ENCODE measurements at places on chromosomes 7 and 10.

DNA sequence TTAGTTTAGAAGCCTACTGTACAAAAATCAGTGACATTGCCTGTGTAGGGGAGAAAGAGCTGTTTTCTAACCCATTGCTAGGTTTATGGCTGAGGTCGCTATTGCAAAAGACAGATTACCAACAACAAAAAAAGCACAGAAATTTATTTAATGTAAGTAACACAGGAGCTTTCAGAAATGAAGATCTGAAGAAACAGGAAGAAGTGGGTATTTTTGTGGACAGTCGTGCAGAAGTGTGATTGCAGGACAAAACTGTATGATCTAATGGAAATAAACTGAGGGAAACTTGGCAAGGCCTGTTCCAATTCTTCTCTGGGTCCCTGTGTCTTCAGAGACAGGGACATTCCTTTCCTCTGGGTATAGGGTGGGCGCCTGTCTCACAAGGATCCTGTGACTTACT lies 87.4 kb downstream of the APBB1IP start:
- DNase-seq: no peak

DNA sequence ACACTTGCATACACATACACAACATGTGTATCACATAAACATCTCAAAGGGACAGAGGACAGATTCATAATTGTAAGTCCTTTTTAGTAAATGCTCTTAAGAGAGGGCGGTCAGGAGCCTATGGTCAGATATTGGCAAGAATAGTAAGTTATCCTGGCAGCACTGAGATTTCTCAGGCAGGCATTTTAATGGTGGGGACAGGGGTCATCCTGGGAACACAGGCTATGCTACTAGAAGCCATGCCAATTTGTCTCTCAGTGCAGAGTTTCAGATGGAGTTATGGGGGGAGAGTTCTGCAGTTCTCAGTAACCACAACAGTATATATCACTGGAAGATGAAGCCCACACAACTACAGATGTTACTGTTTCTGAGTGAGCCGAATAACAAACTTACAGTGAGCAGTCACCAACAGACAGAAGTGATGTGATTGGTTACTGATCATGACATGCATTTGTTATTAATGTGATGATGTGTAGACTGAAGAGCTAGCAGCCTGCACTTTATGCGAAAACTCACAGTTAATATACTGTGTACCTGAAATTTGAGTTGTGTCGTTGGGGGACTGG lies 16.4 kb downstream of the ZNF487 start:
- no peak for DNase-seq

DNA sequence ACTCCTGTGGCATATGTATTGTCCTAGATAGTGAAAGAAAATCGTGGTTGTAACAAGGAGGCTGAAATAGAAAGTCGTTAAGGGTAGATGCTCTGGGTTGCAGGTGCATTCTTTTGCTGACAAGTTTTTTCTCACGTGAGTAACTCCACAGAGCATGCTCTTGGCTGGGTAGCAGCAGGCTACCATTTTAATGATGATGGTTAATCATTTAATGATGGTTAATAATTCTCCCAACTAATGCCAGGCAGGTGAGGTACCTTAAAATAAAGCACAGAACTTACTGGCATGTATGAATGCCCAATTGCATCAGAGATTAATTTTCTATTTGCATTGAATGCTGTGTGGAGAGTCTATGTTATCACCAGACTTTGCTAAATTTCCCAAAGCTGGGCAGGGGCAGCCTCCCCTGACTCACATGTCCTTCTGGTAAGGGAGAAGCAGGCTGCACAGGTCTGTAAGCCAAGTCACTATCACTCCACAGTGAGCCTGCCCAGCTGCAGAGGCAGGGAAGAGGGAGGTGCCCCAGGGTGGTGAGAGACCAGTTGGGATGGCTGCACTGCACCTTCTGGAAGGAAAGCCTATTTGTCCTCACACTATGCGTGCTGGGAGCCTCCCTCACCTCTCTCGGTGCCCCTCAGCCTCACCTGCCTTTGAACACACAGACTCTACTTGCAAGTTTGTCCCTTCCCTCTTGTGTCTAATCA lies 287.0 kb upstream of the IGFBP3 start:
- no peak for DNase-seq

DNA sequence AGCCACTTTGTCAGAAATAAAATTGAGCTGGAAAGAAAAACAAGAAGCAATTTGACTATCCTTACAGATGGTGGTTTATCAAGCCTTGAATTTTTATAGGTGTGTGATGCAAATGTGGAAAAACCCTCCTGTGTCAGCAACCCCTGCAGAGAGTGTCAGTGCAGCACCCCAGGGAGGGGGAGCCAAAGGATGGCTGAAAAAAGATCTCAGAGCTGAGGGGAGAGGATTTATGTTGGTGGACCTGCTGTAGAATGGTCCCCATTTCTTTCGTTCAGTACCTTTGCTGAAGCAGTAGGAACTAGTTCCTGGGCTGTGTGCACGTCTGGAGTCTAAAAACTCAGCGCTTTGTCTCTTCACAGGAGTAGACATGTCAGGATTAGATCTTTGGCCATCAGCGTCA lies 239.0 kb downstream of the PHTF2 start:
- no peak for DNase-seq

DNA sequence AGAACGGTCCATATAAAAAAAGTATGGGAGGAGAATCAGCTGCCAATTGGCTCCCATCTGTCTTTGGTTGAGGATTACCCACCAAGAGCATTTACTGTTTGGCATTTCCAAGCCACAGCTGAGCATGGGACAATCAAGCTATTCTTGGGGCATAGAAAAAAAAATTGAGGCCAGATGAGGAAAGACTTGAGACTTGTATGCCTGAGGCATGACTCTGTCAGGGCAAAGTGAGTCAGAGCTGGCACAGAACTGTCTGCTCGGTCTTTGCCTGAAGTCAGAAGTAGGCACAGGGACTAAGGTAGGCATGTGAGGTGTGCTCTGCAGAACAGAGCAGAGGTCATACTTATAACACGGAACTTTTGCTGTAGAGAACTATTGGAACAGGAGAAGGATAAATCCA lies 126.5 kb upstream of the CHRM2 start:
- no peak for DNase-seq

- no peak for DNase-seq
These were observed 30.0 kb upstream of the PARD3 start for GRCh38 chr10:34845070-34845469.

DNA sequence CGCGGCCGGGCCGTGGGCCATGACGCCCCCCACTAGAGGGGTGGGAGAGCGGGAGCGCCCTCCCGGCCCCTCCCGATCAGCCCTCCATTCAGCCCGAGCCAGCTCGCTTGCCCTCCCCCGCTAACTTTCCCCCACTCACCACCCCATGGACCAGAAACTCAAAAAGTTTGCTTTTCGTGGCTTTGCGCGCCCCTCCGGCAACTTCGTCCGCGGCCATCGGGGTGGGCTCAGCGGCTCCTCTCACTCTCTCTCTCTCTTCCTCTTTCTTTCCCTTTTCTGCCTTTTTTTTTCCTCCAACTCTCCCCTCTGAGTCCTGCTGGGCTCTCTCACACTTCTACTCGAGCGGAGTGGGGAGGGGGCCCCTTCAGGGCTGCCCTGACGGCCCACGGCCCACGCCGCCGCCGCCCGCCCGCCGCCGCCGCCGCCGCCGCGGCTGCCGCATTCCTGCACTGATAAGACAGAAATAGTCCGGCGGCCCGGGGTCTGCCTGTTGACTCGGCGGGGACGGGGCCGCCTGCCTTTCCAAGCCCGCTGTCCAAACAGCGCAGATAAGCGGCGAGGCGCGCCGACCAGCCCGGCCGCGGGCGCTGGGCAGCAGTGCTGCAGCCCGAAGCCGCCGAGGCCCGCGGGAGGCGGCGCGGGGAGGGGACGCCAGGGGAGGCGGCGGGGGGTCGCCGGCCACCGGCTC lies at the start of gene SMARCD3:
TSS of gene SMARCD3 (minus strand) at position 349 of the 688 bp plus-strand sequence. CDS start at position 217, 132 bp downstream.
- peak; percentile 48 for DNase-seq

DNA sequence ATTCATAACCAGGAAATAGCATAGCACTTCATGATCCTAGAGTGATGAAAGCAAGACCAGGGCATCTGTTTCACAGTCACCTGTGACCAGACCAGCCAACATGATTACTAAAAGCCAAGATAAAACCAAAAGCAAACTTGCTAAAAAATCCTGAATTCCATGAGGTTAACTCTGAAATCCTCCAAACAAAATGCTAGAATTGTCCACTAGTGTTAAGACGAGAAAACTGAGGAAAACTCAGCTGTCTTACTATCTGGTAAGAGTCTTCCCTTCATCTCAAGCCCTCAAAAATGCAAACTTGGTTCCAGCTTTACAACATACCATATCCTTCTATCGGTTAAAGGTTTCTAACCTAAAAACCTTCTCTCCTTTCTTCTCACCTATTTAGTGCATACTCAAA lies 1.3 kb upstream of the NPM3 start:
- no peak for DNase-seq

DNA sequence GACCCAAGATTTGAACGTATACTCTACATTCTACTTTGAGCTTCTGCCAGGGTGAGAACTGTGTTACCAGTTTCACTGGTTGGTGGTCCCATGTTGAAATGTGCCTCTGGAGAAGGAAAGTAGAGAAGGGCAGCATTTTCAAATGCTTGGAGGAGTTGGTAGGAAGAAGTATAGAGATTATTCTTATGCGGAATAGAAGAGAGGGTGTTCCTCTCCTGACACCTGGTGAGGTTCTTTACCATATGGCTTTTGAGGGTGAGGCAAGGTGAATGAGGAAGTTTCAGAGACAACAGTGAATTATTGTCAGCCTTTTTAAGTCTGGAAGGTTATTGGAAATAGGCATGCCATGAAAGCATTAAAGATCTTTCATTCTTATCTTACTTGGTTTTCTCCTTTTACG lies 34.3 kb downstream of the R3HCC1L start:
- DNase-seq: no peak

GRCh38 chr7:106756884-106757283 lies 95.9 kb upstream of the CCDC71L start:
- DNase-seq: no peak

DNA sequence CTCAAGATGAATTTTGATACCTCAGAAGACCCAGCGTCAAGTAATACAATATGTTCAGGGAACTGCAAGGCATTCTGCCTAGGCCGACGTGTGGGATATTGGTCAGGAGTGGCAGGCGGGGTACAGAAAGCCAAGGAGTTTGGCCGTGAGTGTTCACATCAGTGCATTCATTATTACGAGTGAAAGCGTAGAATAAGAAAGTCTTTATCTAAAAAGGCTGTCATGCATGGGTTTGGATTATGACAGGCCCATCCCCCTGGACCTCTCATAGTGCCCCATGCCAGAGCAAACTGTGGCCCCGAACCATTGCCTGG lies 7.5 kb downstream of the AIMP2 start:
- no peak for DNase-seq

GRCh38 chr10:76883596-76883995 lies 754.0 kb downstream of the KCNMA1 start:
- no peak for DNase-seq

DNA sequence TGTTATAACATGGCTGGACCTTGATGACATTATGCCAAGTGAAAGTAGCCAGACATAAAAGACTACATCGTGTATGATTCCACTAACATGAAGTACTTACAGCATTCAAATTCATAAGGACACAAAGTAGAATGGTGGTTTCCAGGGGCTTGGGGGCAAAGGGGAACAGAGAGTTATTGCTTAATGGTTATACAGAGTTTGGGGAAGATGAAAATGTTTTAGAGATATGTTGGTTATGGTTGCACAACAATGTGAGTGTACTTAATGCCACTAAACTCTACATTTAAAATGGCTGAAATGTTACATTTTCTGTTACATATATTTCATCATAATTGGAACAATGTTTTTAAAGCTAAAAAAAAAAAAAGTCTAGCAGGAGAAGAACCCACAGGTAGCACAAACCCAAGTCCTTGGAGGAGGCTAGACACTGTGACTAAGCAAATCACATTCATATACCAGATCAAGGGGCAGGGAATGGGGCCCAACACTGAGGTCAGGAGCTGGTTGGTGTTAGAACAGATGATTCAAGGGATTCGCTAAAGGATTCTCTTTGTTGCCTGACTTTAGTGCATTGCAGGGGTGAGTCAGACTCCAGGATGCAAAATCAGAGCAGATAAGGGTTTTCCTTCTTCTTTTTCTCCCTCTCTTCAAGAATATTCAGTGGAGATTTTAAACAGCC lies 25.1 kb upstream of the AOAH start:
- DNase-seq: no peak

- no peak for DNase-seq
These were observed 72.1 kb downstream of the WNT2 start for GRCh38 chr7:117250801-117251200.

GRCh38 chr10:6840766-6841165 lies 260.7 kb upstream of the PRKCQ start:
- no peak for DNase-seq

- no peak for DNase-seq
These were observed 9.3 kb upstream of the PRSS1 start for GRCh38 chr7:142739923-142740492.

GRCh38 chr7:151597541-151598444 lies 78.1 kb upstream of the RHEB start:
- no peak for DNase-seq

DNA sequence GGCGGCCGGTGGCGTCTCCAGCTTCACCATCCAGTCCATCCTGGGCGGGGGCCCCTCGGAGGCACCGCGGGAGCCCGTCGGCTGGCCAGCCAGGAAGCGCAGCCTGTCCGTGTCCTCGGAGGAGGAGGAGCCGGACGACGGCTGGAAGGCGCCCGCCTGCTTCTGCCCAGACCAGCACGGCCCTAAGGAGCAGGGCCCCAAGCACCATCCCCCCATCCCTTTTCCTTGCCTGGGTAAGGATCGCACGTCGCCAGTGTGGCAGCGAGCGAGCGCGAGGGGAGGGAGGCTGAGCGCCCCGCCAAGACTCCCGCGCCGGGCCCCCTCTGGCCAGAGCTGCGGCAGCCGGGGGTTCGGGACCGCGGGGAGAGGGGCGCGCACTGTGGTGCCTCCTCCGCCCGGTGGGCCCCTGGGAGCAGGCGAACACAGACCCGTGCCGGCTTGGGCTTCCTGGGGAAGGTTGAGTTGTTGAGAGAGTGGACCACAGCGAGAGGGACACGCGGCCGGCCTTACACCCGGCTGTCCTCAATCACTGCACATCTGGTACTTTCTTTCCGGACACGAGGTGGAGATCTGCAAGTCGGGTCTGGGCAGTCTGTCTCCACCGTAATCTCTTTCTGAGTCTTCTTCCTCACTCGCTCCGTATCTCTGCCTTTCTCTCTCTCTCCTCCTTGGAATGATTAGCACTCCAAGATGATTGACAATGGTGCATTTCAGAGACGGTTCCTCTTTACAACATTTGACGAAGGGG lies 652 bp downstream of the HMX2 start:
- no peak for DNase-seq

GRCh38 chr7:117873310-117874190 lies at the start of gene CTTNBP2:
TSS of gene CTTNBP2 (minus strand) at chr7:117873441. CDS start at chr7:117873415, 26 bp downstream.
- peak; percentile 52 for DNase-seq

- DNase-seq: no peak
These were observed 7.6 kb upstream of the GRID2IP start for GRCh38 chr7:6558837-6559236.

All from occipital lobe (tissue), 3 donors.